ENCODE measurements at places on chromosomes 11 and 22. TPM values are rescaled to one million over a fixed set of nuclear protein-coding genes. Genes with fewer than 3 reads are reported as not detected.

RAG1 gene
- 0.10 TPM for total RNA-seq

ZP1 gene
- not detected for total RNA-seq

ACR gene
- total RNA-seq, result not detected

PTPN5 gene
- total RNA-seq, result not detected

SLC29A2 gene
- not detected for total RNA-seq

SLC5A1 gene
- total RNA-seq, result not detected

Measured in MG63 (cell line).